ENCODE measurements at places on chromosomes 16 and 17.
A peak's percentile ranks its signal among the peaks of the same experiment; 100 is the strongest.

DNA sequence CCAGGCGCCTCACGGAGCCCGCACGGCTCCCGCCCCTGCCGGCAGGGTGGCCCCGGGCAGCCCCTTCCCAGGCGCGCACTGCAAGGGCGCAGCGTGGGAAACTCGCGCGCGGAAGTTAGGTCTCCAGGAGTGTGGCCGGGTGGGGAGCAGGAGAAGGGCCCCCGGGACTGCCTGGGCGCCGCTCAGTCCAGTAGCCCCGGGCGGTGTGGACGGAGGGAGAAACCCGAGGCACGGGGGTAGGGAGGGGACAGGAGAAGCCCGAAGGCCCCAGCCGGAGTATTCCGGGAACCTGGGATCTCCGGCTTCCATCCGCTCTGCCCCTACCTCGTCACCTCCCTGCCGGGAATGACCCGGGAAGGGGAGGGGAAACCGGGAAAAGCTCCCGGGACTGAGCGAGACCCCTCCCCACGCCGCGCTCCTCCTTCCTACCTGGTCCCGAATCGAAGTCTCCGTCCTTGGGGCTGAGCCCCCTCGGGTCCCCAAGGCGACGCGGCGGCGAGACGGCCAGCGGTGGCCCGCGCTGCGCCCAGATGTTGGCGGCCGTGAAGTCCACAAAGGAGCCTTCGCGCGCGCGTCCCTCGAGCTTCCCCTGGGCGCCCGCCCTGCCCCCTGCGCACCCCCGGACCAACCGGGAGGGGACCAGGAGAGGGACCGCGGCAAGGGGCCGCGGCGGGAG is 418 bp downstream of the SOCS3 start:
- DNase-seq = peak; percentile 17

- no peak for DNase-seq
Observed at GRCh38 chr17:41822216-41823140, 9.7 kb downstream of the FKBP10 start.

DNA sequence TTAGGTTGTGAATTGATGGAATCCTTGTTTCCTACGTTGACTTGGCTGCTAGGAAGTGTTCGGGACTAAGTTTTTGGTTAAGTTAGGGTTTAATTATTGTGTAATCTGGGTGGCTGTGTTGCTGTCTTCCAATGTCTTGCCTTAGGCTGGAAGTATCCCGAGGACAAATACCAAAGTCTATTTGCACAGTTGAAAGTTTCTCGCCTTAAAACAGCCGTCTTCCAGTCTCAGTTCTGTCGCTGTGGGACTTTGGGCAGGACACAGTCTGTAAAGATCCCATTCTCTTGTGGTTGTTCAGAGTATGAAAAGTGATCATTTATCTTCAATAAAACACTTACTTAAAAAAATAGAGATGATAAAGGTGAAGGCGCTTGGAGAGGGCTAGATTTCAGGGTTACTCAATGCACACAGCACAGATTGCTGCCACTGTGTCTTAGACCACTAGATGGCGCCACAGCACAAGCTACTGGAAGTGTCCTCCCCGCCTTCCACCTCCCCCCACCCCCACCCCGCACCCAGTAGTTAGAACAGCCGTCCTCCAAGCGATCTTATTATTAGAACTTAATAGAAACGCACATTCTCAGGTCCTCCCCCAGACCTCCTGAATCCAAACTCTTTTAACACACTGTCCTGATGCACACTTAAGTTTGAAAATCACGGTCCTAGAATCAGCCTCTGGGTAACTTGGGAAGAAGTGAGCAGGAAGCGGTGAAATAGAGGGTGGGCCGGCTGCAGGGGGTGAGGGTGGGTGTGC is 45.8 kb downstream of the AKAP1 start:
- DNase-seq = peak; percentile 68

DNA sequence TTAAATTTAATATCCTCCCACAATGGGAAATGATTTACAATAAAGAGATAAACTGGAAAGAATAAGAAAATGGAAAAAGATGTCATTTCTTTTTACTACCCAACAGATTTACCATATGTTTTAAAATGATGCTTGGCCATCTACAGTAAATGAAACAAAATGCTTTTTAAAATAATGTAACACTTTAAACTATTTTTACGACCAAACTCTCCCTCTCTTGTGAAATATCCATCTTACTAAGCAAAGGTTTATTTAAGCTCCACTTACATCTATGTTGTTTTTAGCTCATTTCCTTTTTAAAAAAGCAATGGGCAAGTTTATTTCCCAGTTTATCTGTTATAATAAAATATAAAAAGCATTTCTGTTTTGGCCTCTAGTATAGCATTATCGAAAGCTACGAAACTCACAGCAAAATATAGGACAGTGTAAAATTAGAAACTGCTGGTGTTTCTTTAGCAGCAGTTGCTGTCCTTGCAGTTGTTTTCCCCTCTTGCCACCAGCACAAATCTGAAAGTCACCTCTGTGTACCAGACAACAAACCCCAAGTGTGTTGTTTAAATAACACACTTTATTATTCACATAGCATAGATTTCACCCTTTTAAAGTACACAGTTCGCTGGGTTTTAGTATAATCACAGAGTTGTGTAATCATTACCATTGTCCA is 195.1 kb downstream of the CDRT15L2 start:
- no peak for DNase-seq

GRCh38 chr17:35543856-35544255 is 6.4 kb upstream of the SLFN12L start:
- DNase-seq = no peak

DNA sequence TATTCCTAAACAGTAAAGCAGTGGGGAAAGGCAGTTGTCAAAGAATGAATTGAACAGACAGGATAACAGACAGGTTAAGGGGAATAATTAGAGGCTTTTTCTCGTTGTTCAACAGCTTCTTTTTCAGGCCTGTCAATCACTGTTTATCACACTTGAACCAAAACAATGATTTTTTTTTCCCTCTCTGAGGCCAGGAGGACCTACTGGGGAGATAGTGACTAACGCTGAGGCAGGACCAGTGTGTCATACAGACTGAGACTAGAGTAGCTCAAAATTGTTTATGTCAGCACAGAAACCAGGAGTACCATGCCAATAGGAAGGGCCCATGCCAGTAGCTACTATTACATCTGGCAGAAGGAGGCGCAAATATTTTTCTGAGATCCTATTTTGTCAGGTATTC is 41.3 kb upstream of the NLK start:
- DNase-seq = no peak

- DNase-seq = no peak
Observed at GRCh38 chr17:4436381-4436780, 2.6 kb downstream of the SPNS3 start.

- DNase-seq = no peak
Observed at GRCh38 chr16:50300942-50301625, 34.7 kb downstream of the ADCY7 start.

DNA sequence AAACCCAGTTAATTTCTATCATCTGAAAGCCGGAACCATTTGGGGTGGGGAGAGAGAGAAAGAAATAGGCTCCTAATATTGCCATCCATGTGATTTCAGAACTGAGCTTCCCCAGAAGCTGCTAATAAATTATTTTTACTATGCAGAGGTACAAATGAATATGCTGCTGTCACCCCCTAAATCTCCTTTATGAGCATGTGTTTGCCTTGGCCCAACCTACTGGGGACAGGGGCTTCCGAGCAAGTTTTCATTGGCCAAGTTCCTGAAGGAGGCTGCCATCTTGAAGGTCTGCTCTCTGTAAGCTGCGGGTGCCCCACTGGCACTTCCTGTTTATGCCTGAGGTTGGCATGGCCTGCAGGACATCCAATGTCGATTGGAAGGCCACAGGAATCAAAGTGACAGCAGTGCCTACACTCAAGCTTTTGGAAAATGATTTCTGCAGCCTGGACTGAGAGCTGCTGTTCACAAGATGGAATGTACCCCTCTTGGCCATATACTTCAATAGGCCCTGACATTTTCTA is 194.7 kb downstream of the XYLT1 start:
- no peak for DNase-seq

DNA sequence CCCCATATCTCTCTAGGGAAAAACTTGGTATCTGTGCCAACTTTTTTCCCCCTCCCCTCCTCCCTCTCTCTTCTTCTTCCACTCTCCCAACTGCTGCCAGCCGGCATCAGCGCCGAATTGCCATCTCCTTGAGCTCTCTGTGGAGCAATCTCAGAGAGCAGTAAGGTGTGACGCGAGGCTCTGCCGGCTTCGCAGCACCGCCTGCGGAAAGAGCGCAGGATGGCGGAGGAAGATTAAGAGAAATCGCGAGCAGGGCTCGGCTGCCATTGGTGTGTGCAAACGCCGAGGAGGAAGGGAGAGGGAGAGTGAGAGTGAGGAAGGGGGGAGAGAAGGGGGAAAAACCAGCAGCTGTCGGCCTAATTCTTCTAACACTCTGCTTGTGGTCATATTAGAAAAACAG is 44.2 kb downstream of the NEUROD2 start:
- peak; percentile 14 for DNase-seq

- DNase-seq = no peak
Observed at GRCh38 chr17:42526031-42526444, 10.0 kb upstream of the NAGLU start.

DNA sequence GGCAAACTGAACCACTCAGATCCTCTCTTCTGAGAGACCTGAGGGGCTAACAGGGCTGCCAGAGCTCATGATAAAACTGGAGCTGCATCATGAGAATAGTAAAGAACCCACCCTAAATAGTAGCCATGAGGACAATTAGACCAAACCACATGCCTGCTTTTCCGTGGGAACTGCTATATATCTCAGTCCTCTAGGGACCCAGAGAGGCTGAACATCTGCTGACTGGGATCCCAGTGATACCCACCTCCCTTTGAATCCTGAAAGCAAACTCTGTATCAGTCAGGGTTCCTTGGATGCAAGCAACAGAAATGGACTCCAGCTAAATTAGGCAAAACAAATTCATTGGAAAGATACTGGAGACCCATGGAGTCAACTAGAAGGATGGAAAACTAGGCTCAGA is 6.5 kb downstream of the MT1X start:
- no peak for DNase-seq

GRCh38 chr16:55868137-55868536 is 7.0 kb downstream of the CES5A start:
- no peak for DNase-seq

GRCh38 chr17:75950421-75950820 is 9.6 kb upstream of the FBF1 start:
- DNase-seq = no peak

DNA sequence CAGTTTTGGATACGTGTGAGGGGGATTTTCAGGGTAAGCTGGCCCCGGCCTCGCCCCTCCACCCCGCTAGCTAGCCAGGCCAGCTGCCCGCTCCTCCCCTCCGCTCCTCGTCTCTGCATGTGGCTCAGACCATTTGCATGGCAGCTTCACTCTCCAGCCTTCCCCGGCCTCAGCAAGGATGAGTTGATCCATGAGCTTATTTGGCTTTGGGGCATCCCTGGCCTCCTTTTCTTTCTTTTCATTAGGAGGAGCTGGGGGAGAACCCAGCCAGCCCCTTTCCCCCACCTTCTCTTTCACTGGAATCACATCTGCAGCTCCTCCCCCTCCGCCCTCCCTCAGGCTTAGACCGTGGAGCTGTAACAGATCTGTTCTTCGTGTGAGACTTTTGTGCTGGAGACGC is 30.7 kb downstream of the ELAC2 start:
- no peak for DNase-seq

DNA sequence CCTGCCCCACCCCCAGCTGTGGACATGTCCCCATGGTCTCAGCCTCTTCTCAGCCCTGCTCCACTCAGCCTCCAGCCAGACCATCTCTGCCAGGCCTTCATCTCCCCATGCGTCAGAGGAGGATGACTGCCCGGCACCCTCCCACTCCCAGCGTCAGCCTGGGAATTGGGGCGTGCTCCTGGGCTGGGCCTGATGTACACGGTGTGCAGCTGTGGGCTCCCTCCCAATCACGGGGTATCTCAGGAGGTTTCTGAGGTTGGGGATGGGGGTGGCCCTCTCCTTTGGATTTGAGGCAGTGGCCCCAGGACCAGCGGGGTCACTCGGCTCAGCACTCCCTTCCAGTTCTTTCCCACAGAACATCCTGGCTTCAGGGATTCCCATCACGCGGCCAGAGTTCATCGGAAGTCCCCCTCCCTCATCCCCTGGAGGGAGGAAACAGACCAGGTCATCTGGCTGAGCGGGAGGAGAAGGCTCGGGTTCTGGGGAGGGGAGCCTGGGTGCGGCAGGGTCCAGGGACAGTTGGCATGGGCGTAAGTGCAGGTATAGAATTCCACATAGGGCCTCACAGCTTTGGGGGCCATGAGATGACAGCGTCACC is 36.9 kb downstream of the SOCS3 start:
- no peak for DNase-seq

GRCh38 chr16:56266641-56267607 is 75.6 kb downstream of the GNAO1 start:
- no peak for DNase-seq

- no peak for DNase-seq
Observed at GRCh38 chr16:407253-407652, 5.6 kb downstream of the DECR2 start.

GRCh38 chr17:58527306-58527705 is 12.9 kb upstream of the MTMR4 start:
- DNase-seq = no peak

- DNase-seq = no peak
Observed at GRCh38 chr16:81324808-81325207, 10.0 kb downstream of the GAN start.

All from NCI-H1105 (cell line).